Heart right ventricle (tissue), 16 donors: ENCODE measurements at places on chromosomes 4 and X.

GRCh38 chrX:114841051-114841450 lies 176.4 kb downstream of the IL13RA2 start:
- DNase-seq, result no peak

- DNase-seq, result no peak
Observed at GRCh38 chr4:142719854-142720541, 126.1 kb downstream of the INPP4B start.

- DNase-seq, result no peak
Observed at GRCh38 chrX:123626962-123627361, 105.9 kb downstream of the THOC2 start.

DNA sequence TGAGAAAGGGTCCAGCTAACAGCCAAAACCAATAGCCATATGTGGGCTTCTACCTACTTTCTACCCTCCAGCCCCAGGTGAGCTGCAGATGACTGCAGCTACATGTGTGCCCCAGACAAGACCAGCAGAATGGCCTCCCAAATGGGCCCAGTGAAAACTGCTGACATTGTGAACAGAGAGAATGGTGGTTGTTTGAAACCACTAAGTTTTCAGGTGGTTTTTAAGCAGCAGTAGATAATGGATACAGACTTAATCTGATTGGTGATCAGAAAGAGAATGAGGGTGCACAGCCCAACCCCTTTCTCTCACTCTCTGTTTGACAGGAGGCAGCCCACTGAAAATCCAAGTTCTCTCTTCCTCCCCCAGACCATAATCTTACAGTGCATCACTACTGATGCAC lies 42.5 kb upstream of the BBS12 start:
- DNase-seq, result no peak

- DNase-seq, result no peak
Observed at GRCh38 chr4:3255611-3256186, 6.7 kb downstream of the MSANTD1 start.

- DNase-seq, result no peak
Observed at GRCh38 chr4:13347517-13348125, 136.5 kb downstream of the RAB28 start.

DNA sequence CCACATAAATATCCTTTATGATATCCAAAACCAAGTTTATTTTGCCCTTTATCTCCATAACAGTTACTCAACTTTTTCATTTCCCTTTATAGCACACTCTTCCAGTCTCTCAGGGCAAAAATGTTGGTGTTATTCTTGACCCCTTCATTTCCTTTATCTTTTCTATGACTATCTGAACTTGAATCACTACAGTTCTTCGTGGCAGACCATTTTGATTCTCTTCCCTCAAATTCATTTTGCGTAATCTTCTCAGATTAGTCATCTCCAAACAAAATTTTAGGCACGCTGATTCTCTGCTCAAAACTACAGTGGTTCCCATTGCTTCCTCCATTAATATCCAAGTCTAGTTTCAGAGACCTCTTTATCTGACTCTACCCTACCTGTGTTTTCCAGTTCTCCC lies 26.1 kb downstream of the RUFY3 start:
- DNase-seq, result no peak

GRCh38 chrX:150223176-150224015 lies 139.7 kb upstream of the MAMLD1 start:
- DNase-seq, result no peak

DNA sequence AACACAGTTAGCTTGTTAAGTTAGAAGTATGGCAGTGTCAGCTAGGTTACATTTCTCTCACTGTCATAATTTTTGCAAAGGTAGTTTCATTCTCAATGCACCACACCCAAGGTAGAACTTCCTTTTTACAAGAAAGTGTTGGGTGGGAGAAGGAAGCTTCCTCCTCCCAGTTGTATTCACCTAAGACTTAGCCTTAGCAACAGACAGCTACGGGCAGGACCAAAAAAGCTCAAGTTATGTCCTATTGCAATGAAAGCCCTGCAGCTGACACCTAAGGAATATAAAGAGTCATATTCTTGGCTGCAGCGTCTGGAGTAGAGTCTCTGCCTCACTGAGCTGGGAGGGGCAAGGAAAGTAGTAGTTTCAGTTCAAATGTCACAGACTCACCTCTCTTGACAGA lies 25.1 kb upstream of the PRDM8 start:
- no peak for DNase-seq

DNA sequence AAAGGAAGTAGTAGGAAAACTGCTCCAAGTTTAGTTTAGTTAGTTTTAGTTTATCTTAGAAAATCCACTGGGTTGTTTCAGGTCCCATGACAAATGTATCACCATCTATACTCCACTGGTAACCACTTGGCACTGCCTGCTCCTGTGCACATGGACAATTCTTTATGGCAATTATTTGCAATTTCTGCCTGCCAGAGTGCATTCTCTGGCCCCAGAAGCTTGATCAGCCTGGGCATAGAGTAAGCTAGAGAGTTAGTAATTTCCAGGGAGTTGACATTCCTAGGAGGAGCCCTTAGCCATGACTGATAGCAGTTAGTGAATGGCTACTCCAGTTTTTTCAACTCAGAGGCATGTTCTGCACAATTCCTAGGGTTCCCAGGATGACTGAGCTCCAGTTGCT lies 203.2 kb upstream of the FGF13 start:
- no peak for DNase-seq

GRCh38 chrX:44392767-44393166 lies 49.3 kb upstream of the EFHC2 start:
- DNase-seq, result no peak

DNA sequence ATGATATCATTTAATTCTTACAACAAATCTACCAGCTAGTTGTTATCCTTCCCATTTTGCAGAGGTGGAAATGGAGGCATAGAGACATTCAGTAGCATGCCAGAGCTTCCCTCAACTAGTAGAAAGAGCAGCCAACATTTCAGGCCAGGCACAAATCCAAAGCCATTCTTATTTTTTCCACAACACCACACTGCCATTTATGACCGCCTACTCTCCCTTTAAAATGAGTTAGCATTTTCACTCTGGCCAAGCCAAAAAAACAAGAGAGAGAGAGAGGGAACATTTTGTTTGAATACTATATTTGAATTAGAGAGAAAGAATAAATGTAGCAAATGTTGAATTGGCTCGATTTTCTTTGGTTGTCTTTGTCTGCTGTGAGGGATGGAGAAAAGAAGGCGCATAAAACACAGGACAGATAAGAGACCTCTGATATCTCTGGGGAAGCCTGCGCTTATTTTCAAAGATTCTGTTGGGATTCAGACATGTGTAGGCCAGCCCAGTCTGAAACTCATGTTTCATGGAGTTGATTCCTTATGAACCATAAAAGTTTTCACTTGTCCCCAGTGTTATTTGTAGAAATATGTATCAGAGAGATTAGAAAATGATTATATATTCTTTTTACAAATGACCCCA lies 265.7 kb downstream of the RAB28 start:
- DNase-seq, result peak; percentile 35

DNA sequence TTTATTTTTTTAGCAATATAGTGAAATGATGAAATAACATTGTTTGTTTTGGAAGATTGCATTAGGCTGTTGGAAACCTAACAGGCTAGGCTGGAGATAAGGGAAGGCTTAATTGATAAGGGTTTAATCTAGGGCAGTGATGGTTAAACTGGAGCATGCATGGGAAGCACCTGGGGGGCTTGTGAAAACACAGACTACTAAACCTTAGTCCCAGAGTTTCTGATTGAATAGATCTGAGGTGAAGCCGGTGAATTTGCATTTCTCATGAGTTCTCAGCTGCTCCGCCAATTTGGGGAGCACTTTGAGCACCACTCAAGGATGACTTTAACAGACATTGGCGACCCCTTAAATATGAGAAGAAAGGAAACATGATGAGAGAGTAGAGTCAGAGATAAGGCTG lies 11.5 kb downstream of the STK26 start:
- DNase-seq, result no peak

GRCh38 chr4:111957997-111958396 lies 187.3 kb upstream of the FAM241A start:
- DNase-seq, result no peak

- no peak for DNase-seq
Observed at GRCh38 chrX:37331546-37331945, 17.6 kb upstream of the PRRG1 start.

- no peak for DNase-seq
Observed at GRCh38 chr4:118180776-118181175, 146.5 kb downstream of the NDST3 start.

GRCh38 chr4:145299380-145300076 lies 119.1 kb upstream of the OTUD4 start:
- no peak for DNase-seq

GRCh38 chr4:212438-213188 lies 88.3 kb downstream of the ZNF718 start:
- DNase-seq, result peak; percentile 89

GRCh38 chr4:94359838-94360237 lies 17.2 kb upstream of the HPGDS start:
- DNase-seq, result no peak

- no peak for DNase-seq
Observed at GRCh38 chrX:112341598-112341997, 259.0 kb upstream of the TRPC5 start.

GRCh38 chr4:27152703-27153102 lies 292.1 kb downstream of the STIM2 start:
- DNase-seq, result no peak

- DNase-seq, result no peak
Observed at GRCh38 chrX:106898462-106898861, 4.7 kb downstream of the RIPPLY1 start.

DNA sequence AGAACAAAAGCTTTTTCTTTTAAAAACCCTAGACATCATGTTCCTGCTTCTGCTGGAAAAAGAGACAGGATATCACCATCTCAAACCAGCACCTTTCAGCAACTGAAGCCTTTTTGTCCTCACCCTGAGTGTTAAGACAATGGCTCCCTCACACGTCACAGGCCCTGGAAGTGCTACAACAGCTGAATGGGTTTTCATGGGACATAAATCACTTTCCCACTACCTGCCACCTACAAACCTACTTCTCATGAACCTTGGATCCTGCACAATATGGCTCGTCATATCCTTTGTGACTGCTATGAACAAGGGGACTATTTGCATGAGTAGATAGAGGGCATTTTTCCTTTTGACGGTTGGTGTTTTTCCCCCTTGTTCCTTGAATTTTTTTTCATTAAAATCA lies 93.6 kb downstream of the TSPAN5 start:
- no peak for DNase-seq

DNA sequence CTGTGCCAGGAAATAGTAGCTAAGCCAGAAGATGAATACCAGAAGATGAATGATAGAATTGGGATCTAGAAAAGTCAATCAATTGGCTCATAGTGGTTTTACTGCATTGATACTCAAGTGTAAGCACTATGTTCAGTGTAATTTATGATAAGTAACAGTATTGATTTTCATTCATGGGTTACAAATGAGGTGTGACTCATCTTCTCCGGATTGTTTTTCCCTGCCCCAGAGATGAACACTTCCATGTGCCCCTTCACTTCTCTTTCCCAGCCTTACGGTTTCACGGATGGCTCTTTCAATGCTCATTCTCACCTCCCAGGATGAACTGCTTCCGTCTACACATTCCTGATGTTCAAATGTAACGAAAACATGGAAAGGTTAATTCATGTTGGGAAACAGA lies 9.8 kb upstream of the GUCY1B1 start:
- no peak for DNase-seq

DNA sequence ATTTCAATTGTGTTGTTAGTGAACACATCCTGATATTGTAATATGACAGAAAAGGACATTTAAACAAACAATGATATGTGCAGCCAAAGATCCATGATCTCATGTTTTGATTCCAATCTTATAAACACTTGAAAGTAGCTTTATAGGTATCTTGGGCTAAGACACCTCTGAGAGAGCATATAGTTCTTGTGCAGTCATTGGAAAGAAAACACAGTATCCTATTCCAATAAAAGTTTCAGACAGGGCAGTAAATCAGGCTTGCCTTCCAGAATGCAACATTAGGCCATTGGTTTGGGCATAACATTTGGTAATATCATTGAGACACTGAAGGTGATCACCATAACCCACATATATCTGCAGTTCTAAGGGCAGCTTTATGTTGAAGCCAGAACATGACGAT lies 188.3 kb upstream of the HCCS start:
- DNase-seq, result no peak

DNA sequence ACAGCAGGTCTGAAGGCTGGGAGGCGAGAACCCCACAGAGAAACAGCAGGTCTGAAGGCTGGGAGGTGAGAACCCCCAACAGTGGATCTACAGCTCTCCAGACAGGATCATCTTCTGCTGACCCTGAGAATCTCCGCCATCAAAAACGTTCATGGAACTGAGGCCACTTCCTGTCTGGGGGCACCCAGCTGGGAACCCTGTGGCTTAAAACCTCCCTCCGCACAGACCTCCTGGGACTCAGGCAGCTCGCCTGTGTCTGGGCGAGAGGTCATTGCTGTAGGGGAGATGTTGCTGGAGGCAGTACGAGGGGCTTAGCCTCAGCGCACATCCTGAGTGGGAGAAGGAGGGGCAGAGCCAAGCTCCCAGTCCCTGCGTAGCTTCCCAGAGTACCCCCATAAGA lies 15.1 kb upstream of the CLDN24 start:
- DNase-seq, result no peak

DNA sequence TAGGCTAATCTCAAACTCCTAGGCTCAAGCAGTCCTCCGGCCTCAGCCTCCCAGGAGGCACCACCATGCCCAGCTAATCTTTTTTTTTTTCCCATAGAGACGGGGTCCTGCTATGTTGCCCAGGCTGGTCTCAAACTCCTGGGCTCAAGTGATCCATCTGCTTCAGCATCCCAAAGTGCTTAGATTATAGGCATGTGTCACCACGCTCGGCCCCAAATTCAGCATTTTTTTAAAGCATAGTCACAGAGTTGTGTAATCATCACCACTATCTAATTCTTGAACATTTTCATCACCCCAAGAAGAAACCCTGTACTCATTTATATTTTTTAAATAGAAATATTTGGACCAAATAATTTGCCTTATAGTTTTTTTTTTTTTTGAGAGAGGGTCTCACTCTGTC lies 10.3 kb downstream of the CENPI start:
- DNase-seq, result no peak

- DNase-seq, result no peak
Observed at GRCh38 chrX:148204195-148204594, 223.1 kb downstream of the FMR1NB start.

GRCh38 chr4:121827853-121828252 lies 4.2 kb upstream of the CCNA2 start:
- no peak for DNase-seq

DNA sequence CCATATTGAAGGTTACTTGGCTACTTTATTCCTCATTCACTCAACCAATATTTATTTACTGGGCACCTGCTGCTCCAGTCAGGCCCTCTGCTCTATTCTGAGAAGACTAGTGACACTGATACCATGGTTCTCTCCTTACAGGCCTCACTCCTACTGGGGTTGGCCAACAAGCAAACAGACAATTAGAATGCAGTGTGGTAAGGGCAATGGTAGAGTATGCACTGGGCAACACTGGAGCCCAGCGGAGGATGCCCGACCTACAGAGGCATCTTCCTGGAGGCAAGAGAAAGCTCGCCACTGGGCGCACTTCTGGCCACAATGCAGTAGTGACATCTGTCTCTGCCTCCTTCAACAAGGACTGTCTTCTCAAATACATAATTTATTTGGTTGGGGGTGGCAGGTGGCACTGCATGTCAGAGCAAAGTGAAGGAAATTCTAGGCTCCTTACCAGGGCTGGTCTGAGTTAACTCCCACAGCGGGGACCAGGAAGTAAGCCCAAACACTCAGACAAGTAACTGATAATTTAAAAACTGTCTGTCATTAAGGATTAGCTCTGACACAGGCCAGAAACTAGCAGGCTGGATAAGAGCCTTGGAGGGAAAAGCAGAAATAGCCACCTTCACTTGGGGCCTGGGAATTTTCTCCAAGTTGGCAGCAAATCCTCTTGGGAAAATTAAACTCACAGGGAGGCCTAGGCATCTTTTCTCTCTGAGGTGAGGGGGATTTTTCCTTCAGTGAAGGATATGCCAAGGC lies 150.7 kb upstream of the EOLA2 start:
- DNase-seq, result no peak

- no peak for DNase-seq
Observed at GRCh38 chr4:188347339-188347738, 208.1 kb downstream of the TRIML1 start.
